ENCODE measurements at places on chromosomes 1 and 21.

- no peak for DNase-seq
These were observed 12.6 kb downstream of the FUBP1 start for GRCh38 chr1:77966291-77966690.

DNA sequence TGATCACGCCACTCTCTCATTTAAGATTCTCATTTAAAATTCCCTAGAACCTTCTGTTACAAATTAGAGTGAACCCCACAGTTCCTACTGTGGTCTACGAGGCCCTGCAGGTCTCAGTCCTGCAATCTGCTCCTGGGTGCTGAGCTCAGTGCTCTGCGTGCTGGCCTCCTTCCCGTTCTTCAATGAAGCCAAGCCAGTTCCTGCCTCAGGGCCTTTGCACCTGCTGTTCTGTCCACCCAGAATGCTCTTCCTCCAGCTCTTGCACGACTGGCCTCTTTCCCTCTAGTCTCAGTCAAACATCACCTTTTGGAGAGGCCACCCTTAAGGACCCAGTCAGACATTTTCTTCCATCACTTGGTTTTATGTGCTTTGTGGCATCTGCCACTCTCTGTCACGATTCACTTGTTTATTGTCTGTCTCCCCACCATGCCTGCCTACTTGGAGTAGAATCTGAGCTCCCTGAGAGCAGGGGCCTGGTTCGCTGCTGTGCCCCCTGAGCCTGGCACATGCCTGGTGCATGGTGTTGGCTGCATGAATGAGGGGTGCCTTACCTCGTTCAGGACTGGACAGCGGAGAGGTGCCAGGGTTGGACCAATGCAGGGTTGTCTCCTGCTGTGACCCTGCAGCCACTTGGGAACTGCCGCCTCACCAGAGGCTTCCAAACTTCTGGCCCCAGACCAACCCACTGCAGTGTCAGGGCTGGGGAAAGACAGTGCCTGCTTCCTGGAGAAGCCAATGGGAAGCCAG is 9.7 kb upstream of the H6PD start:
- DNase-seq: no peak

DNA sequence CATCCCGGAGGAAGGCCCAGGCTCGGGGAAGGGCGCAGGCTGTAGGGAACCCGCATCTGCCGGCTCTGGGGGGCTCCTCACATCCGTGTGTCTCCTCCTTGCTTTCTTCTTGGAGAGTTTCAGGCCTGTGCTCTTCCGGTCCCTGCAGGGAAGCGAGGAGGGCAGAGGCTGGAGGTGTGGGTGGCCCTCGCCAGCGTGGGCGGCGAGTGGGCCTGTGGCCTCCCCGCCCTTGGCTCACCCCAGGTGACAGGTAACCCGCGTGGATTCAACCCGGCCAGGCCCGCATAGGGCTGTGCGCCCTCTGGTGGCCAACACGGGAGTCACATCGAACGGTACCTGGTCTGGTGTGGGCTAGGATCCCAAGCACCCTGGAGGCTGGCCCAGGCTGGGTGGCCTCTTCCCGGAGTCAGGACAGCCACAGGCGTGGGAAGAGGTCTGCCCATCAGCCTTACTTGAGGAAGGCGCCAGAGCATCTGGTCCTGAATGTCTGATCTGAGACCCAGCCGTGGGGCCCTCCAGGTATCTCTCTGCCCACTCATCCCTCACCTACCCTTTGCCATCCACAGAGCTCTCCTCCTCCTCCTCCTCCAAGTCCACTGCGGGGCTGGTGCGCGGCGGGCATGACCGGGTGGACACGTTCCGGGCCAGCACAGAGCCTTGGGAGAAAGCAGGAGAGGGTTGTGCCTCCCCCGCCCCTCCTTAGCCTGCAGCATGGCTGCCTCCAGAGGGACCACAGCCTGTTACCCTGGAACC is 9.6 kb upstream of the TNFRSF25 start:
- peak; percentile 79 for DNase-seq

- DNase-seq: no peak
These were observed 28.8 kb downstream of the TFF3 start for GRCh38 chr21:42286416-42286815.

- no peak for DNase-seq
These were observed 27.6 kb downstream of the CD244 start for GRCh38 chr1:160834945-160835565.

- DNase-seq: no peak
These were observed 144.0 kb downstream of the FMN2 start for GRCh38 chr1:240235521-240236288.

GRCh38 chr1:6033986-6034749 is 11.5 kb upstream of the KCNAB2 start:
- peak; percentile 69 for DNase-seq

GRCh38 chr1:21573971-21574465 is 64.8 kb downstream of the ALPL start:
- peak; percentile 91 for DNase-seq

DNA sequence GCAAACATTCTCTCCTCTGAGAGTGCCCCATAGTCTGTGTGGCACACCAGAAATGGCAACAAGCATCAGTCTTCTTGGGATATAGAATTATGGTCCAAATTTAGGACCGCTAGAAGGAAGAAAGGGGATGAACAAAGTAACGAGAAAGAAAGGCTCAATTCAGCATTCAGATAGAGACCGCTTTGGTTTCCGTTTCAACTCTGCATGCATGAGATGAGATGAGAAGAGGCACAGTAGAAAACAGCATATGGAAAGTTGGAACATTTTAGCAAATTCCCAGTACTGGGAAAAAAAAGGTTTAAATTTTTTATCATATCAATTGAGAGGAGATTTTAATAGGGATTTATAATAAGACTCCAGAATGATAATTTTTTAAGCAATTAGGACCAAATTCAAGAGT is 595.5 kb upstream of the CHRM3 start:
- DNase-seq: no peak

DNA sequence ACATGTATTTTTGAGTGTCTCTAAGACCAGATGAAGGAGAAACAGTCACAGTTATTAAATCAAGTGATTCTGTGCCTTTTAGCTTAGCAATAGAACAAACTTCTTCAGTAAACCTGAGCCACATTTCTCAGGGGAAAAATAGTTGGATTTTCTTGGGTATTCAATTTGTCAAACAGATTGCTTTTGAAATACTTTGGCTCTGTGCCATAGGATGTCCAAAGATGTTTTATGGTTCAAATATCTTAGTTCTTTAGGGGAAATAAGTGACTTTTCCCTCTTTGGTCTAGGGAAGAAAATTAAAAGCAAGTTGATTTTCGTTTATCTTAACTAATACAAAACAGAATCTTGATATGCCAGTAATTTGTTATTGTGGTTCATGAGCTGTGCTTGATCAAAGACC is 125.9 kb downstream of the ATP5PO start:
- no peak for DNase-seq

GRCh38 chr1:33357099-33357498 is 36.2 kb upstream of the A3GALT2 start:
- no peak for DNase-seq

- DNase-seq: peak; percentile 60
These were observed 26.8 kb downstream of the TMEM201 start for GRCh38 chr1:9615316-9616063.

DNA sequence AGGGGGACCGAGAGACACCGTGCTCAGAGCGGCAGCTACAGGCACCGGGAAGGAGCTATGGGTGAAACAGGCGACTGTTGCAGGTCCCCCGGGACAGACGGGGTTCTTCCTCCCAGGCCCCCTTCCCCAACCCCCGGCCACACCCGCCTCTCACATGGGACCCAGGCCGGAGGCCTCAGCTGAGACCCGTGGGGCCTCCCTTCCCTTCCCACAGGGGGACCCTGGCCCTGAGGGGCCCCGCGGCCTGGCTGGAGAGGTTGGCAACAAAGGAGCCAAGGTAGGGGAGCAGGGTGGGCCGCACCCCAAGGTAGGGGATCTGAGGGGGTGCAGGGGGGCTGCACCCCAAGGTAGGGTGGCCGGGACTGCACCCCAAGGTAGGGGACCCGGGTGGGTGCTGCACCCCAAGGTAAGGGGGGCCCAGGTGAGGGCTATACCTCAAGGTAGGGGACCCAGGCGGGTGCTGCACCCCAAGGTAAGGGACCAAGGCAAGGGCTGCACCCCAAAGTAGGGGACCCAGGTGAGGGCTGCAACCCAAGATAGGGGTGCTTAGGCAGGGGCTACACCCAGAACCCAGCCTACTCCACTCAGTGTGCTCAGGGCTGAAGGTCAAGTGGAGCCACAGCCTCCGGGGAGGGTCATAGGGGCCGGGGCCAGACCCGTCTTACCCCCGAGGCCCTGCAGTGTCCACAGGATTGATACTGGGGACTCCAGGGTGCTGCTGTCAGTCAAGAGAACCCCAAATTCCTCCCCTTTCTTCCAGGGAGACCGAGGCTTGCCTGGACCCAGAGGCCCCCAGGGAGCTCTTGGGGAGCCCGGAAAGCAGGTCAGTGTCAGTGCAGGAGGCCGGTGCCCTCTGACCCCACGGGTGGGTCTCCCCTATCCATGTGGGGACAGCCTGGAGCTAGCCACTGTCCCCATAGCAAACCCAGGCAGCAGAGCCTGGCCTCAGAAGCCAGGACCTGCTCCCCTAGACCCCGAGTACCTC is 22.7 kb downstream of the COL6A2 start:
- peak; percentile 28 for DNase-seq

- no peak for DNase-seq
These were observed 33.1 kb upstream of the COL6A2 start for GRCh38 chr21:46064870-46065214.

GRCh38 chr1:210377731-210378333 is 49.1 kb downstream of the HHAT start:
- DNase-seq: no peak

DNA sequence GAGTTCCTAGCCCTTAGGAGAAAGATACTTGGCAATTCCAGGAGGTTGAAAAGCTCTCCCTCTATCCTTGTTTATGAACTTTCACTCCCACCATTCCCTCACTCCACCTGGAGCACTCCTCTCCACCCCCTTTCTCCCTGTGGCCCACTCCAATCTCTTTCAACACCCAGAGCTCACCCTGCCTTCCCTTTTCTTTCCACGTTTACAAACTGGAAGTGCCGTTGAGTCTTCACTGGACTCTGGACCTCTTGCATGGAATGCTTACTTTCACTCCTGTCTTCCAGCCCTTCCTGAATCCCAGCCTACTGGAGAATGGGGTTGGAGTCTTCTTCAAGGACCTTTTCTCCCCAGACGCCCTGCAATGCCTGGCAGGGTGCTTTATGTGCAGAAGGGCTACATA is 198.5 kb downstream of the RHOU start:
- no peak for DNase-seq

GRCh38 chr1:94236630-94237290 is 624 bp downstream of the ARHGAP29 start:
- peak; percentile 66 for DNase-seq

DNA sequence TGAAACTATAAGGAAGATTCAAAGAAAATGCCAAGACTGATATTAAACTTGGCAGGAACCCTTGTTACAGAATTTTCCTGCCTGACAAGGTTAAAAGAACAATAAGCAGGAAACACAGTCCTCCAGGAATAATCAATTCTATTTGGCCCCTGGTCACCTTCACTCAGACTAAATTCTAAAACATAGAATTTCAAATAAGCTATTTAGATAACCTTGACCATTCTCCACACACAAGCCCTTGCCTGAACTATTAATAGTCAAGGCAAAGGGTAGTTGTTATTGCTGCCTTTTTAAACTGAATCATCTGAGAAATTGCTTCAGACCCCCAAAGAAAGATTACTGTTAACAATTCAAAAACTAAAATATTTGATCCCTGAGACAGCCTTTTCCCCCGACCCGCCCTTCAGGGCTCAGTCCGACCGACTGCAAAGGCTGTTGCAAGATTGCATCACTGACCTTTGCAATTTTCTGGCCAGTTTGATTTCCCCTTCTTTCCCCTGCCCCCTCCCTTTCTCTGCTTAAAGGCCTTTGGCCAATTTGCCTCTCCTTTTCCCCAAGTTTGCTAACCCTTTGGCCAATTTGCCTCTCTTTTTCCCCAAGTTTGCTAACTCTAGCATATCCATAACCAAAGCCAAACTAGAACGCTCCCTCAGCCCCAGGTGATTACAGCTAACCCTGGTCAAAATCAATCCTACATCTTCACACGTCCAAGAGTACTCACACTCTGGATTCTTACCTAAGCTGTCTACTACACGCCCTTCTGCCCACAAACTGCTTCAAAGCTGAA is 1.4 kb upstream of the G0S2 start:
- no peak for DNase-seq

- no peak for DNase-seq
These were observed 220.3 kb upstream of the LYPLAL1 start for GRCh38 chr1:218953386-218953785.

DNA sequence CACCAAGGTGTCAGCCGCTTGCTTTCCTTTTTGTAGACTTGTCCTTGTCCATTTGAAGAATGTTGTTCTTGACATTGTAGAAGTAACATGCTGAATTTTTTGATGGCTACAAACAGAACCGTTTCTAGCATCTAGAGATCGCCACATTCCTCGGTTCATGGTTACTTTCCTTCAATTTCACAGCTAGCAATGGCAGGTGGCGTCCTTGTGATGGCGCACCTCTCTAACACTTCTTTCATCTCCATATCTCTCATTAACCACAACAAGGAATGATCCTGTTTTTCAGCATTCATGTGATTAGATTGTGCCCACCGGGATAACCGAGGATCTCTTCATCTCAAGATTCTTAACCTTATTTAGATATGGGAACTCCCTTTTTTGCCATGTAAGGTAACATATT is 2129.8 kb downstream of the NCAM2 start:
- DNase-seq: no peak

DNA sequence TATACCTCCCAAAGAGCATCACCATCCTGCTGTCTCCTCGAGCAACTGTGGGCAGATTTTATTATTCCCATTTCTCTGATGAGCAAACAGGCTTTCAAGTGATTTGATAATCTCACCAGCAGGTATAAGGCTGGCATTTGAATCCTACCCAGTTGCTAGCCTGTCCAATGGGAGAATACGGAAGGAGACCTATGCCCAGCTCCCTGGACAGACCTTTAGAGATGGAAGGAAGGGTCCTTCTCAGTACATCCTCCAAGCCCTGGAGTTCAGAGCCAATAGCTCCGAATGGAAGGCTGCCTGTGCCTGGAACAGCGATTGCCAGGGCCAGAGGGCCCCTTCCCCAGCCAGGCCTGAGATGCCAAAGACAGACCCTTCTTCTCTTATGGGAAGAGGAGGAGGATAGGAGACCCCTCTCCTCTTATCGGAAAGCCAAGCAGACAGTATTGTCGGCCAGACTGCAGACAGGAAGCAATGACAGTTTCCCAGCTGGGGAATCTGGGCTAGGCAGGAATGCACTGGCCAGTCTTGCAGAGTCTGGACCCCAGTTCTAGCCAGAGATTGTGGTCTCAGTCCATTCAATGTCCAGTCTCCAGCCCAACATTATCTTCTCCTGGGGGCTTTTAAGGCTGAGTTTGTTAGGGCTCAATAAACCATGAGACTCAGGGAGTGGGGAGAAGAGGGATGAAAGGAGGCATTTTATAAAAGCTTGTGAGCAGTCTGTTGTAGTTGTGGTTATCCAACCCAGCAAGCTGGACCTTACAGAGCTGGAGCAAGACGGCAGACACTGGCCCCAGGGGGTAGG is 2.0 kb downstream of the IFFO2 start:
- DNase-seq: no peak

GRCh38 chr1:202411422-202411821 is 62.9 kb downstream of the PPP1R12B start:
- no peak for DNase-seq

DNA sequence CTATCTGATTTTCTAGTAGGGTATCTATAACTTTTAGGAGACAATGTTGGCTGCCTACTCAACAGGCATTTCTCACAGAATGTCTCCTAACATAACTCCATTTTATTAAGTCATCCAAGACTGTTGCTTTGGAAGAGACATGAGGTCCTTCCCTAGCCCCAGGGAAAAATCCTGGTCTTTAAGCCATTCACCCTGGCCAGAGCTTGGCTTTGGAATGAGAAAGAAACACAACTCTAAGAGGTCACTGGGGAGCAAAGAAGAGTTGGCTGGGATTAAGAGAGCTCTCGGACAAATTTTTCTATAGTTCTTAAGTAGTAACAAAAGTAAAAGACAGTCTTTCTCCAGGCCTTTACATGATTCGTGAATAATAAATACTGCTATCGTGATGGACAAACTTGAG is 57.9 kb downstream of the PCNX2 start:
- DNase-seq: no peak
